ENCODE measurements at places on chromosomes 1 and 21. TPM values are rescaled to one million over a fixed set of nuclear protein-coding genes. Genes with fewer than 3 reads are reported as not detected.

DNA sequence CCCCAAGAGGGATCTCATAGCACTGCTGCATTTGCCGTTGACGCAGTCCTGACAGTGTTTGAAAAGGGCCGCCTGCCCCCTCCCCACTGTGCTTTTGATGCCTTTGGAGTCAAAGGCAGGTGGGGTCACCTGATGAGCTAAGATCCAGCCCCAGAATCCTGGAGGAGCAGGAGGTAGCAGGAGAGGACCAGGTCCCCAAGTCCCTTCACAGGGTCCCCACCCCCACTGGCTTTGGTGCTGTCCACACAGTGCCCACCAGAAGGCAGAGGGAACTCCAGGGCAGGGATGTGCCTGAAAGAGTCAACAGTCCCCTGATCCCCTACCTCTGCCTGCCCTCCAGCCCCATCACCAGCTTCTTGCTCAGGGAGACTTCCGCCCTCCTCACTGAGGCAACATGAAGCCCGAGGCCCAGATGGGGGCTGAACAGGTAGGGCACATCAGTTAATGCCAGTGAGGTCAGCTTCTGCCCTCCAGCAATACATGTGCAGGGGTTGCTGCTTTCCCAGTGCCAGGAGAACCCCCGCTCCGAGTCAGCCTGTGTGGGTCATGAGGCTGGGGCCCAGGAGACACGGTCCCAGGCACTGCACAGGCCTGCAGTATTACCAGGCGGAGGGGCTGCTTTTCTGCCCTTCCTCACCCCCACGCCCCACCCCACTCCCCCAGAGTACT lies 8.8 kb upstream of the KCNC4 start:
- DNase-seq = no peak
- H3K4me3 ChIP-seq = no peak overlapping the region
- H3K27ac ChIP-seq = no peak overlapping the region
- H3K4me1 ChIP-seq = no peaks in the 10 kb centered on the region
- H3K27me3 ChIP-seq = no peaks in the 10 kb centered on the region
- H3K36me3 ChIP-seq = no peaks in the 10 kb centered on the region

MMEL1 gene
- 0.59 TPM for total RNA-seq

- H3K4me1 ChIP-seq = peaks cover 13% of the 10 kb centered on the region
- no peak overlapping the region for H3K4me3 ChIP-seq
- H3K36me3 ChIP-seq = peaks cover 2% of the 10 kb centered on the region
- H3K27ac ChIP-seq = no peak overlapping the region
- no peaks in the 10 kb centered on the region for H3K27me3 ChIP-seq
- DNase-seq = no peak
These were observed 5.0 kb downstream of the MEF2D start for GRCh38 chr1:156495401-156496140.

GRCh38 chr1:55571767-55572166 lies 356.6 kb upstream of the USP24 start:
- peaks cover 22% of the 10 kb centered on the region for H3K36me3 ChIP-seq
- no peaks in the 10 kb centered on the region for H3K27me3 ChIP-seq
- no peak overlapping the region for H3K4me3 ChIP-seq
- no peak for DNase-seq
- H3K4me1 ChIP-seq = no peaks in the 10 kb centered on the region

GRCh38 chr21:45435405-45435981 lies 30.5 kb downstream of the COL18A1 start:
- no peak overlapping the region for H3K4me3 ChIP-seq
- H3K27ac ChIP-seq = no peak overlapping the region
- no peaks in the 10 kb centered on the region for H3K27me3 ChIP-seq
- DNase-seq = no peak

GRCh38 chr1:78519446-78519845 lies 28.7 kb downstream of the PTGFR start:
- H3K4me3 ChIP-seq = no peak overlapping the region
- no peaks in the 10 kb centered on the region for H3K4me1 ChIP-seq
- no peaks in the 10 kb centered on the region for H3K36me3 ChIP-seq
- no peak for DNase-seq
- H3K27ac ChIP-seq = no peak overlapping the region
